Osteoblast (primary cell): ENCODE measurements at places on chromosomes 4 and X. TPM values are rescaled to one million over a fixed set of nuclear protein-coding genes. Genes with fewer than 3 reads are reported as not detected.

DNA sequence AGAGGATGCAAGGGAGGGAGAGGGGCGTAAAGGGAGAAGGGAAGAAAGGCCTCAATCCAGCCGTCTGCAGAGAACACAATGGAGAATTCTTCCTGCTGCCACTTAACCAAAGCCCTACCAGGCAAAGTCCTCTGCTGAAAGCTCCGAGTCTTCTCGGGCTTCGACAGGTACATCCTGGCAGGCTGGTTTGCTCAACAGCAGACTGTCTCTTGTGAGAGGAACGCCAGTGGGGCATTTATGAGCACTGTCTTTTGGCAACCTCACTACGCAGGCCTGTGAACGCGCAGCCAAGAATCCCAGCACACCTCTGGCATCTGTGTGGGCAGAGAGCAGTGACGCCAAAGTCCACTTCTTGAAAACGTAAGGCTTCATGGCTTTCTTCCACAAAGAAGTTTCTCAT, 207.5 kb upstream of the FAM9B start:
- H3K27ac ChIP-seq, result no peak overlapping the region
- H3K27me3 ChIP-seq, result no peaks in the 10 kb centered on the region
- no peak for DNase-seq
- no peaks in the 10 kb centered on the region for H3K4me1 ChIP-seq
- no peak overlapping the region for H3K4me3 ChIP-seq
- H3K36me3 ChIP-seq, result no peaks in the 10 kb centered on the region

GRCh38 chr4:112882286-112882685, 167.2 kb upstream of the ANK2 start:
- H3K27me3 ChIP-seq, result peaks cover 4% of the 10 kb centered on the region
- no peak for DNase-seq
- H3K4me1 ChIP-seq, result no peaks in the 10 kb centered on the region
- H3K27ac ChIP-seq, result no peak overlapping the region
- H3K36me3 ChIP-seq, result no peaks in the 10 kb centered on the region

DNA sequence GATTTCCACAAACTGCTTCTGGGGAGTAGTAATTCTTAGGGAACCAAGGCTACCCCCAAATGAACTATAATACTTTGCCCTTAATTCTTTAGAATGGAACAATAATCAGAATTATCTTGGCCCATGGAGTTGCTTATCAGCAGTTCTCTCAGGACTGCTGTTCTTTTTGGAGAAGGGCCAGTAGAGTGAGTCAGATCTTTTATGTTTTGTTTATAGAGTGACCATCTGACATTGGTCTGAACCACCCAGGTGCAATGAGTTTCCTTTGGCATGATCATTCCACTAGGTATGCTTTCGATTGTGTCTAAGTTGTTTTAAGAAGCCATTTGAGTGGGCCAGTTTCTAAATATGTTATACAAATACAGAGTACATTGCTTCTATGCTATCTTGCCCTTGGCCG, 31.8 kb downstream of the PRRG1 start:
- peaks cover 5% of the 10 kb centered on the region for H3K4me1 ChIP-seq
- H3K36me3 ChIP-seq, result no peaks in the 10 kb centered on the region
- no peak for DNase-seq
- no peak overlapping the region for H3K4me3 ChIP-seq
- H3K27me3 ChIP-seq, result no peaks in the 10 kb centered on the region
- H3K27ac ChIP-seq, result no peak overlapping the region

DNA sequence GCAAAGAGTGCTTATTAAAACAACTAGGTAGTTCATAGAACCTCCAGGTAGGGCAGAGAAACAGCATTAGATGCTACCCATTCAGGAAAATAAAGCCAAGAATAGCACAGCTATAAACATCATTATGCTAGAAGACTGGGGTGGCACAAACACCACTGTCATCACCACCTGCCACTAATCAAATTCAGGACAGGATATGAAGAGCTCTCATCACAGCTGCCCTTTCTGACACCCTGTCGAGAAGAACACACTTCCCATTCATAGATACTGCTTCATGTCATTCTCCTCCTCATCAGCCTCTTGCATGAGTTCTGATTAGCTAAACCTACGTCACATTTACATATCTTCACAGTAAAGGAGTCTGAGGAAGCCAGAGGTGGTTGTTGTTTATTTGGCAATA, 692.3 kb upstream of the HS3ST1 start:
- H3K27ac ChIP-seq, result no peak overlapping the region
- no peak for DNase-seq
- H3K4me1 ChIP-seq, result no peaks in the 10 kb centered on the region
- H3K27me3 ChIP-seq, result no peaks in the 10 kb centered on the region

- no peaks in the 10 kb centered on the region for H3K4me1 ChIP-seq
- DNase-seq, result no peak
- H3K36me3 ChIP-seq, result no peaks in the 10 kb centered on the region
- H3K27ac ChIP-seq, result no peak overlapping the region
Observed at GRCh38 chr4:144634978-144635747, 10.8 kb upstream of the HHIP start.

DNA sequence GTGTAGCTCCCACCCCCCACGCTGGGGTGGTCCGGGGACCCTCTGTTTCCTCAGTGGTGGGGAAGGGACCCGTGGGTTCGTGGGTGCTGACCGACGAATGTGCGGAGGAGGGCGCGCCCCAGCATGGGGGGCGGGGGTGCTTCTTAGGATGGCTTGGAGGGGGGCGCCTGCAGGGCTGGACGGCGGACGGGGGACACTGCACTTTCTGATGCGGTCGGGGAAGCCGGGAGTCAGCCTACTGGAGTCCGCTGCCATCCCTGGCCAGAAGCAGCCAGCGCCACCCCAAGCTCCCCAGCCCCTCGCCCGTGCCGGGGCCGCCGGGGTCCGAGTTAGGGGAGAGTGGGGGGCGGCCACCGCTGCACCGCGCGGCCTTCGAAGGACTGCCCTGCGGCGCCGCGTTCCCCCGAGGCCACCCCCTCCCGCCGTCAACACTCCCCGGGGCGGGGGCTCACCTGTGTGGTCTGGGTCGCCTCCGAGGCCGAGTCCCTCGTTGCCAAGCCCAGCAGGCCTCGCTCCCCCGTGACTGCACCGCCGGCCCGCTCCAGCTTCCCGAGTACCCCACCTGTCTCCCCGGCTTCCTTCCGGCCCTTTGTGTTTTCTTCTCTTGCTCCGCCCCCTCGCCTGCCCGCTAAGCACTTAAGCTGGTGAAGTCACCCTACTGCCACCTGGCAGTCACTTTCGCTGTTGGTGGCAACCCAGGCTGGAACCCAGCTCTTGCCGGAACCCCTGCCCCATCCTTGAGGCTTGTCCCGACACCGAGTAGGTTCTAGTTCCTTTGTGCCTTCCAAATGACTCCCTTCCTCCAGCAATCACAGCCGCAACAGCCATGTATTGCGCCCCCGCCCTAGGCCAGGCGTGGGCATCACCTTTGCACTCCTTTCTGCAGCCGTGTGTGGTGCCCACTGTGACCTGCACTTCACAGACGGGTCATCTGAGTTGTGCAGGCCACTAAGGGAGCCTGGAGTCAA, at the start of gene OCIAD2:
TSS of gene OCIAD2 (minus strand) at position 569 of the 968 bp plus-strand sequence. CDS start 2,225 bp downstream, outside the sequence.
- peak within 1 kb of the TSS; percentile 11 for H3K27ac ChIP-seq
- peak within 1 kb of the TSS; percentile 80 for H3K4me3 ChIP-seq
- DNase-seq, result peak; percentile 65
- no peaks in the 10 kb centered on the region for H3K27me3 ChIP-seq

DNA sequence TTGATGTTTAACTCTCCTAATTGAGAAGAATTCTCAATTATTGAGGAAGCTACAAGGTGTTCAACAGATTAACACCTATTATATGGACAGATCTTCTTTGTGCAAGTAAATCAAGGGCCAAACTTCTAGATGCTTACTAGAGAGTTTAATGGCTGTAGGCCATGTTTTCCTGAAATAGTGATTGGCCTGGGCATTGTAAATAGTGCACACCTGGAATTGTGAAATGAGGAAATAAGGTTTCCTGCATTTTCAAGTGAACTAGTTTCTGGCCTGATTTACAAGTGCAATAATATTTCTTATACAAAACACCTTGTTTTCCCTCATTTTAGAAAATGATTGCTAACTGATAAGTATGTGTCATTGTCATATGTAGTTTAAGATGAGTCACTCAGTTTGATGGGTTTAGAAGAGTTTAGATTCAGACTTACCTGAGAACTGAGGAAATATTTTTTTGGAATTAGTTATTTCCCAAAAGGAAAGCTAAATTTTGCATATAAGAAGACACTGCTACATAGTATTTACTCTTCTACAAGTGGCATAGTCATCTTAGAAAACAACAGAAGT, 21.2 kb downstream of the AFF1 start:
- H3K27ac ChIP-seq, result no peak overlapping the region
- H3K4me1 ChIP-seq, result peaks cover 17% of the 10 kb centered on the region
- no peak overlapping the region for H3K4me3 ChIP-seq
- no peaks in the 10 kb centered on the region for H3K27me3 ChIP-seq

The BEND2 gene
- not detected in 2 replicates for total RNA-seq

The SYN1 gene
- total RNA-seq, result under 0.01 TPM in 2 replicates

The FAM13A gene
- 18.6 and 18.8 TPM in 2 replicates for total RNA-seq
